ENCODE measurements at places on chromosomes 12 and 14.

DNA sequence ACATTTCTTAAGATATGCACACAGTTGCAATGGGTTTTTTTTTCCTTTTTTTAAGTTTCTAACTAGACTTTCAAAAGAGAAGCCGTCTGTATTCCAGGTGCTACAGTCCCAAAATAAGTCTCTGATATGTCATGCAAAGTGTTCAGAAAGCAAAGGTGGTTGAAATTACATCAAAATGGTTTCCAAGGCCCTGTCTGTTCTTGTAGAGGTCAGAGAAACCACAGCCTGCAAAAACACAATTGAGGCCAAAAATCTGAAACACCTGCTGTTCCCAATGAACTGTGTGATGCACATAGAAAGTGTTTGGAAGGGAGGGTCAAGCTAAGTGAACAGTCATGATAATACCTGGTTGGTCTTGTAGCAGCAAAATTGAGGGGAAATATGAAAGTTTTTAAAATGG lies 91.0 kb downstream of the VRK1 start:
- no peak for DNase-seq

- no peak for DNase-seq
These were observed 15.5 kb upstream of the SSPN start for GRCh38 chr12:26179826-26180225.

- DNase-seq = peak; percentile 75
These were observed 14.0 kb upstream of the RACGAP1 start for GRCh38 chr12:50039151-50039835.

DNA sequence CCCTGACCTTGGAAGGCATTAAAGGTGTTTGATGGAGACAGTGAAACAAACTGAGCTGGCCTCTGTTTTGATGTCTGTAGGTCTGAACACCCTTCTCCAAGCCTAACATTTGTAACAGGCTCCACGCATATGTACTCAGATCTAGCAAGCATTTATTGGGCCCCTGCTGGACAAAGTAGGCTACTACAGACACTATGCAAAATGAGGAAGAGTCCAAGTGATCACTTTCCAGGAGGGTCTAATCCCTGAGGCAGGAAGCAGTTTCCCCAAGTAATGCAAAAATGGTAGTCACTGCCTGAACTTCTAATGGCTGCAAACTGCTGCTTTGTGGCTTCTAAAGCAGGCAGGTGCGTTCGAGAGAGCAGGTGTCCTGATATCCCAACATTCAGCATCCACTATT lies 405.8 kb downstream of the MED13L start:
- peak; percentile 50 for DNase-seq

GRCh38 chr12:123752046-123752445 lies 10.1 kb upstream of the DNAH10 start:
- no peak for DNase-seq

GRCh38 chr12:29350080-29350479 lies 30.9 kb downstream of the ERGIC2 start:
- peak; percentile 64 for DNase-seq

- DNase-seq = no peak
These were observed 1276.3 kb downstream of the TMEM121 start for GRCh38 chr14:106802413-106803364.

- DNase-seq = no peak
These were observed 189.5 kb downstream of the PHLDA1 start for GRCh38 chr12:75842090-75842489.

GRCh38 chr12:96401076-96401871 lies 1.0 kb upstream of the CDK17 start:
- DNase-seq = peak; percentile 88

- peak; percentile 62 for DNase-seq
These were observed 6.3 kb downstream of the CLEC2A start for GRCh38 chr12:9925705-9926393.

DNA sequence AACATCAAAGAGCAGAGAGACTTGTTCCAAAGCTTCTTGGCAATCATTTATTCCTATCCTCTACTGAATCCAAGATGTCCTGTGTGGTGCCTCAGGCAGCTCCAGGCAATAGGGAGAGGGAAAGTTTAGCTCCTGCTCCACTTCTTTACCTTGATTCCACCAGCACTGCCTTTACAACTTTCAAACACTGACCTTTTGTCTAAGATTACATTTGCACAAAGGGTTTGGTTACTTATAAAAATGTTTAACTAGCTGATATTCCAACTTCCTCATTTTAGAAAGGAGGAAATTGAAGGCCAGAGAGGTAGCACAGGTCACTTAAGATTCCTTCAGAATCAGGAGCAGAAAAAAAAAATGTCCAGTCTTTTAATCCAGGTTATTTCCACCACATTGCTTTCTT lies 192.7 kb downstream of the BTG1 start:
- no peak for DNase-seq

GRCh38 chr12:49912345-49913255 lies 8.9 kb upstream of the FAIM2 start:
- no peak for DNase-seq

- DNase-seq = no peak
These were observed 193.0 kb upstream of the PWP1 start for GRCh38 chr12:107492393-107493134.

DNA sequence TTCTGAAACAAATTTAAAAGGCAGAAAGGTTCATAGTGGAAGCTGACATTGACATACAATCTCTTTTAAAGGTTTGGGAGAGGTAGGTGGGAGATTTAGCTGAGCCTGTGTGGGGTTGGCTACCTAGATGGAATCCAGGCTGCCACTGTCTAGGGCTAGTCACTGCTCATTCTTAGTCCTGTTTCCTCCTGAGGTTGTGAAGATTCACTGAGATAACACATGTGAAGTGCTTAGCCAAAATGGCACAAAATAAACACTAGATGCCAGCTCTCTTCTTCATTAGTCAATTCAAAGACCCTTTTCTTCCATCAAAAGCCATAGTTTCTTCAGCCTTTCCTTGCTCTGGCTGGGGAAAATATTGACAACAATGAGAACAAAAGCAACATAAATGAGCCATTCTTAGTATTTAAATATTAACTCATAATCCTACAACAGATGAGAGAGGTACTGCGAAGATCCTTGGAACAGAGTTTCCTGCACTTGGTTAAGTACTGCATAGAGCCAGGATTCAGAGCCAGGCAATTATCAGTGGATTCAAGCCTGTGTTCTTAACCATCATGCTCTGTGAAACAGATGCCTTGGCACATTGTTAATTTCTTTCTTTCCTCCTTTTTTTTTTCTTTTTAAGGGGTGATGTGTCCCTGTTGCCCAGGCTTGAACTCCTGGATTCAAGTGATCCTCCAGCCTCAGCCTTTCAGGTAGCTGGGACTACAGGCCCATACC lies 3.5 kb downstream of the MYF6 start:
- no peak for DNase-seq

DNA sequence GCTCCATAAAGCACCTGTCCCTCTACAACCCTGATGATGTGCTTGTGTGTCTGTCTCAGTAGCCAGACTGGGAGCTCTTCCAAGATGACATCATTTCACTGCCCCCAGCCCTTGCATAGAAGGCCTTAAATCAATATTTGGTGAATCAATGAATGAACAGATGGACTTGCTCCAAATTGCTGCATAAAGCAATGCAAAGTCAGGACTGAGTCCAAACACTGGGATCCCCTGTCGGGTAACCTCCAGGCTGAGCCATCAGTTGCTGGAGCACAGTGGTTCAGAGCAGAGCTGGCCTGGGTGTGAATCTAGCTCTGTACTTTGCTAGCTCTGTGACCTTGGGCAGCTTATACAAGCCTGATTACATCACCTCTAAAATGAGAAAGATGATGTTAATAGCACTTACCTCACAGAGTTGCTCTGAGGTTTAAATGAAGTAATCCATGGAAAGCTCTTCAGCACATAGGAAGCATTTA lies 120.3 kb upstream of the VASH1 start:
- DNase-seq = no peak

DNA sequence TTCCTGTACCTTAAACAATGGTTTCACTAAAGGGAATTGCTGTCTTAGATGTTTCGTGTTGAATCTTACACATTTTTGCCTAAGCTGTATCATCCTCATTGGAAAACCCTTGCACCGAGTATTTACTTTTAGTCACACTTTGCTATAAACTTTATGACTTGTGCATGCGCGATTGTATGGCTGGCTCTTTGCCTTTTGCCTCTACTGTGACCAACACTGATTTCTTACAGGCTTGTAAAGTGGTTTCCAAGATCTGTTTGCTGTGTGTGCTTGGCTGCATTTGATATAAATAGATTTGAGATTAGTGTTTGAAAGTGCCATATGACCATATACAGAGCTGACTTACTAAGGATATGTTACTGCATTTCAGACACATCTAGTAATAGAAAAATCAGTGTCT lies 40.5 kb downstream of the RASSF3 start:
- DNase-seq = no peak

DNA sequence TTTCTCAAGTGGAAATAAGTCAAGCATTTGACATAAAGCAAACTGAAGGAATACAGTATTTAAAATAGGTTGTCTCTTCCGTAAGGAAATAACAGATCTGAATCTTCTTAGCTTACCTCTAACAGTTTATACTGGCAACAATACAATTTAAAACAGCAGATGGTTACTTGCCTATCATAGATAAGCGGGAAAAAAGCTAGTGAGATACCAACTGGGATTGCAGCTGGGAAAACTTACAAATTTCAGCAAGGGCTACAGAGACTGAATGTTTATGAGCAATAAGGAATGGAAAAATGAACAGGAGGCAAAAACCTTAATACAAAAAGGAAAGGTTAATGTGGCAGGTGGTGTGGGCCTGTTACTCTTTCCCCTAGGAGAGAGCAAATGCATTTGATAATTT lies 220.0 kb downstream of the RASSF9 start:
- no peak for DNase-seq

- peak; percentile 81 for DNase-seq
These were observed 687 bp downstream of the RAB35 start for GRCh38 chr12:120115692-120116440.

DNA sequence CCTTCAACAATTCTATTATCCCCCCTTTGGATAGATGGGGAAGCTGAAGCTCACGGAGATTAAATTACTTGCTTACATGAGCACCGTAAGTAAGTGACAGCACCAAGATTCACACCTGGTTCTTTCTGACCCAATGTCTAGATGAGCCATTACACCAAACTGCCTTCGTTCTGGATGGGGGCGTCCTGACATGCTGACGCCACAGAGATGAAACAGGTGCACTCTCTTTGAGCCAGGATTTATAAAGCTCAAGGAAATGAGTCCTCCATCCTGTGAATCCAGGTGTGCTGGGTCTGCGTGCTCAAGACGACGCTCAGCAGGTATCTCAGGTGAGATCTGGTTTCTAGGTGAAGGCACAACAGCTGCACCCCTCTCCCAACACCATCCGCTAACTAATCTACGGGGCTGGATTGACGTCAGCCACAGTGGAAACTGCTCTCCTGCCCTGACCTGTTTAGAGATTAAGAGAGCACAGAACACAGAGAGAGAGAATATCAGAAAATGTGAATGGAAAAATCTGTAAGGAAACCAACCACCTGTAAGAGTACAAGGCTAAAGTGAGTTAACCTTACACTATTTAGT lies 61.6 kb downstream of the KSR2 start:
- no peak for DNase-seq

DNA sequence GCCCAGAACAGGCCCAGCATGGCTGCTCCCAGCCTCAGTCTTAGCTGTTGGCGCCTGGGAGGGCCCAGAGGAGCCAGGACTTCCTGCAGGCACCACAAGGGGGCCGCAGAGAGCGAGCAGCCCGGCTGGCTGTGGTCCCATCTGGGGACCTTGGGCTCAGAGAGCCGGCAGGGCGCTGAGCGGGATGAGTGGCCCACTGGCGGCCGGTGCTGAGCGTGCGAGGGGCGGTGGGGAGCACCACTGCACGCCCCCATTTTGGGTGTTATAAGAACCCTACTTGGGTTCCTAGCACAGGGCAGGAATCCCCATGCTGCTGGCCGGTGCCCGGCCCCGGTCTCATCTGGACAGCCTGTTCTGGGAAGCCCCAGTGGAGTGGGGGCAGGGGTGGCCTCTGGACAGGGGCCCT lies 25.9 kb upstream of the CRIP2 start:
- DNase-seq = peak; percentile 84

GRCh38 chr12:101761350-101761749 lies 22.1 kb upstream of the SYCP3 start:
- DNase-seq = no peak

DNA sequence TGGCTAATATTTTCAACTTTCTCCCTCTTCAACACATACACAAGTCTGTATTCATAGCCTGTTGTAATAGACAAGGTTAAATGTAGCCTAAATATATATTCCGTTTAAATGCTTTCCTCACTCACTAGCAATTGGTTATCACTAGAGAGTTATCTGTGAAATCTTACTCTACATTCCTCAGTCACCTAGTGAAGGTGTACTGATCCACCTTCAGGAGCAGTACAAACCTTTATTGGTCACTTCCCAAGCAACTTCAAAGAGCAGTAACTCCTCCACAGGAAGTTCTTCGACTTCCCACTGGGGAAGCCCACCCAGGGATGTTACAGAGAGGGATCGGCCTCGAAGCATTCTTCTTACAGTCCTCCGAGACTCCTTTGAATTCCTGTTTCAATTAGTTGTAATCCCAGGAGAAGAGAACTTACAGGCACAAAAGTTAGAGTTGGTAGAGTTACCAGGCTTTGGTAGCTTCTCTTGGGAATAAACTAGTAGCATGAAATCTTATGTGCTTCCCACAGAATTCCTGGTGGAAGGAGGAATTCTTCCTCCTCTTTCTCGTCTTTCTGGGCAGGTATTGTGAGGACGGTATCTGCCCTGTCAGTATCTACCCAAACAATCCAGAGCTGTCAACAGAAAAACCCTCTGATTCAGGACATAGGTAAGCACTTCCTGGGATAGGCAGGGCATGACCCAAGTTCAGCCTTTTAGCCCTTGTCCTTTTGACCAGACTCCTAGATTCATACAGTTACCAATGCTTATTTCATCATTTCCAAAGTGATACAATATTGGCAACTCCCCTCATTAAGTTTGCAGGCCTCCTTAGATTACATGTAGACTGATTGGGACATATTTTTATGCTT lies at the start of gene GYS2:
TSS of gene GYS2 (minus strand) at position 603 of the 857 bp plus-strand sequence. CDS start at position 348, 255 bp downstream.
- DNase-seq = no peak

Data from GM23248 (cell line).